ENCODE measurements at places on chromosomes 13 and 19.

DNA sequence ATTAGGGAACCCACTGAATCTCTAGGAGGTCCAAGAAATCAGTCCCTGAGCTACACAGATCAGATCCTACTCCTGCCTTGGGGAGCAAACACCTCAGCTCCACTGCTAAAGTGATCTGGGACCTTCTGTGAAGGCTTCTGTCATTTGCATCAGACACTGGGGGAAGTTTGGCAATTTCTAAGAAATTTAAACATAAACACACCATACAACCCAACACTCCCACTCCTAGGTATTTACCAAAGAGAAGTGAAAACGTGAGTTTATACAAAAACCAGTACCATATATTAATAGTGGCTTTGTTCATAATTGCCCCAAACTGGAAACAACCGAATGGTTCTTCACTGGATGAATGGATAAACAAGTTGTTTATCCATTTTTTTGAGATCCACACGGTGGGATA lies 7.3 kb upstream of the TYROBP start:
- no peak for DNase-seq

DNA sequence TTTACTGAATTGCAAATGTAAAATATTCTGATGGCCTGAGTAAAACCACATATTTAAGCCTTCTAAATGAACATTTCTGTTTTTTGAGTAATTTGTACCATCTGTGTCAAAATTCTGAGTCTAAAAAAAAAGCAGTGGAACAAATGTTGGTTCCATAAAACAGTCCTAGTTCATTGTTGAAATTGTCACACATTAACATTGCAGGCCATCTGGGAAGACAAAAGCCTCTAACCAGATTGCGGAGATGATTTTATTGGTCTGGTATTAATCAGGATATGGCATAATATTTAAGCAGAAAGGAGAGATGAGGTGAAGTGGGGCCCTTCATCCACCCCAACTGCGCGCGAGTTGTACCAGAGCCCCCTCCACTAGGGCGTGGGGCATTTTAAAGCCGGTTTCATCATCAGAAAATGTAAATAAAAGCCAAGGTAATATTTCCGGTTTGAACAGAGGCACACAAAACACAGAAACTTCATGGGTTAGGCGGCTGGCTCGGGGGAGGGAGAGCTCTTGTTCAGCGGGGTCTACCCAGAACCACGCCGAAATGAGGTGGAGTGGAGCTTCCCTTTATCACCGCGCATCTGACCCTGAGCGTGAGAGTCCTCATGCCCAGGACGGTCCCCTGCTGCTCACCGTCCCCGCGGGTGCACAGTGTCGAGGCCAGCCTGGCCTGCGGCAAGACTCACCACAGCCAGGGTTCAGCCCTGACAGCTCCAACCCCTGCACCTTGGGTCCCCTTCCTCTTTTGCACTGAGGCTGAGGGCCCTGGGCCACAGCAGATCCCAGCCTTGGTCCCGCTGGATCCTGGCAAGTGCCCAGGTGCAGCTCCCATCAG lies 169.2 kb downstream of the URI1 start:
- DNase-seq: no peak

GRCh38 chr19:2523630-2524311 lies 47.8 kb downstream of the GADD45B start:
- DNase-seq: no peak

- DNase-seq: no peak
These were observed 55.4 kb upstream of the GTF2F2 start for GRCh38 chr13:45064889-45065288.

DNA sequence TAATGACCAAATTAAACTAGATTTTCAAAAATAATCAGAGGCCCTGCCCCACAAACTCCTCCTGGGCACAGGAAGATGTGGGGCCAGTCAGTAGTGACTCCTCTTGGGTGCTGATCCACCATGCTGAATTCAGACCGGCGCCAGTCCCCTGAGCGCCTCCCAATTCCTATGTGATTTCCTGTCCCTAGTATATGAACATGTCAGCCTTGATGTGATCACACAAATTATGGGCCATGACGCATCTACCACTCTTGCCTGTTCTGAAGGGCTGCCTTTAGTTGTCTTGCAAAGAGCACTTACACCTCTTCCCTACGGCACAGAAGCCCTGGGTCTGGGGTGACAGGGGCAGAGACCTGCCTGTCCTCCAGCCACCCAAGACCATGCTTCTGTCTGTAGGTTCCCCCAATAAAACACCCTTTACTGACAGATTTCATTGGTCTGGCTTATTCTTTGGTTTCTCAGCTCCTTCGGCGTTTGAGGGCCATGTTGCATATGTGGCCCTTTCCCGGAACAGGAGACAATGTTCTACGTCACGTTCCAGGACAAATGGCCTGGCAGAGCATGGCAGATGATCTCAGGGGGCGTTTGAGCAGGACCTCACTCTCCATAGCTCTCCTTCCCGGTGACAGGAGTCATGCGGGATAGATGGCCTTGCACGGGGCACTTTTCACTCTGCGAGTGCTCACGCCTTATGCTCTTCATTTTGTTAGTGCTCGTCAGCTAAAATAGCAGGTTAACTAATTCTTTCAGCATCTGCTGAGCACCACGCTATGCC lies 5.6 kb upstream of the ATP11A start:
- DNase-seq: no peak

DNA sequence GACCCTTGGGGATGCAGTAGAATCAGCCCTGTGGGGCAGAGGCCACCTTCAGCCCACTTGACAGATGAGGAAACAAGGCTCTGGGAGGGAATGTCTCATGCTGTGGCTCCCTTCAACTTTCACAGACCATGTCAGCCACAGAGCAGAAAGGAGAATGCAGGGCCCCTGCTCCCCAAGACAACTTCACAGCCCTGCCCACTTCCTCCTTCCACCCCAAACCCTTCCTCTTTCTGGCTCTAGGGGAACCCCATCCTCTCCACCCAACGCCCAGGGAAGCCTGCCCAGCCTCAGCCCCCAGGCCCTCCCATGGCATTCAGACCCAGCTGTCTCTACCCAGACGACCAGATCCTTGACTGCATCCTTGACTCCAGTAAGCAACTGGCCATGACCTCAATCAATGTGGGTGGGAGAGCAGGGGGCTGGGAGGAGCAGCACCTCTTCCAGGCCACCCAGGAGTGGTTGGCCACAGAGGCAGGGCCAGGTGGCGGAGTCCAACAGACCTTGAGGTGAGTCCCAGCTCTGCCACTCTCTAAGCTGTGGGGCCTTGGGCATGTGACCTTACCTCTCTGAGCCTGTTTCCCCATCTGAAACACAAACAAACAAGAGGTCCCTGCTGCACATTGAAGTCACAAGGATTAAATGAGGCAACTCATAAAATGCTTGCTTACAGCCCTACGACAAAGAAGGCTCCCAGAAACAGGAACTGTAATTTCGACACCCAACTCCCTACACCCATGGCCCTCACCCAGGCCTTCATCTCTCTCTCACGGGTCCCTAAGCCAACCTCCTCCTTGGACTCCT lies 15.8 kb downstream of the DEDD2 start:
- DNase-seq: peak; percentile 91

DNA sequence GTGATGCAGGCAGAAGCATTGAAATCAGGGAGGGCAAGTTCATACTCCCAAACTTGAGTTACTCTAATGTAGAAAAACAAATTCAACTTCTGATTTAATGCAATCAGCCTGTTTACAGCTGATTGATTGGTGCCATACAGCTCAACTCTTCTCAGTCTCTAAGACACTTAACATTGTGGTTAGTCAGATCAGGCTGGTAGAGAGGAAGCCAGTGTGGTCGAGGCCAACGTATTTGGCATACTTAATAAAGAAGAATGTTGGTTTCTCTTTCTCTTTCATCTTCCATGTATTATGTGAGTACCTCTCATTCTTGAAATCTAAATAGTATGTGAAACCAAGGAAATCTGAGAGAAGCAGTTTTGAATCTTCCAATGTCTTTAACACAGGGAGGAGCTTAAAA lies 255.0 kb upstream of the SLITRK1 start:
- no peak for DNase-seq

DNA sequence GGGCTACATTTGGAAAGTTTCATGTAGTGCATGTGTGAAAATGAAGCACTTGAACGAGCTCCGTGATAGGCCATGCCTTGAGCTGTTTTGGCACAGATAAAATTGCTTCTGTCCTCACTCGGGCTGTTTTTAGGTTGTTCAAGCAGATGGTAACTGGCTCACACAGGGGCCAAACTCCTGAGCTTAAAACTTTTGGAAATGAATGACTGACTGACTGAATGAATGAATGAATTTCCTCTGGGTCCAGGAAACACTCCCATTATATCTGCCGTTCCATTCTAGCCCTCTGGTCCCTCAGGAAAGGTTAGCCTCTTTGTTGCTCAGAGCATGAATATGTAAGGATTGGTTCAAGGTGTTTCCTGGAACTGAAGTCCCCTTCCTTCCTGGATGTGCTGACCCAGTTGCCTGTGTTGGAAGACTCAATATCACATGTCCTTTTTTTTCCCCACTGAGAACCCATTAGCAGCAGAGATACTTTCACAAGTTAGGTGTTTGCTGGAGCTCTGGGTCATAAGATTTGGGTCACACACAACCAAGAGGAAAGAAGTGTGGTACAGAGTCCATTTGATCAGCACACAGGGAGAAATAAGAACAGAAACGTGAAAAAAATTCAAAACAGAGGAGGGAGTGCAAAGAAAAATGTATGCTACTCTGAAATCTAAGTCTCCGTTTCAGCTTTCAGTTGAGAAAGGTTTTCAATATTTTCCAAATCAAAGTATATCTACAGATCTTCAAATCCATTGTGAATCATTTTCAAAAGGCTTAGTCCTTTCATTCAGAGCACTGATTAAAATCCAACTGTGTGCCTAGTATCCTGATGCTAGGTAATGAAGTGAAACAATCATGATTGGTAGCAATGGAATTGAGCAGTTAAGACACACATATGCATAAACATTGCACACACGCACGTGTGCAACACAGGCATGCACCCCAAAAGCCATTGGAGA lies 18.9 kb downstream of the MBNL2 start:
- no peak for DNase-seq

GRCh38 chr19:31334101-31334848 lies 15.0 kb downstream of the TSHZ3 start:
- DNase-seq: no peak

DNA sequence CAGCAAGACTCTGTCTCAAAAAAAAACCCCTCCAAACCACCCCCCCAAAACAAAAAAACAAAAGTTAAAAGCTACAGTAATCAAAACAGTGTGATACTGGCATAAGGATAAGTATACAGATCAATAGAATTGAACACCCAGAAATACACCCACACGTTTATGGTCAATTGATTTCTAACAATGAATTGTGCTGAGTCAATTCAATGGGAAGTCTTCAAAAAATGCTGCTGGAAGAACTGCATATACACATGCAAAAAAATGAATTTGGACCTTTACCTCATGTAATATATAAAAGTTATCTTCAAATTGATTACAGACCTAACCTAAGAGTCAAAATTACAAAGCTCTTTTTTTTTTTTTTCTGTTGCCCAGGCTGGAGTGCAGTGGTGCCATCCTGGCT lies 19.8 kb upstream of the NAPA start:
- DNase-seq: no peak

DNA sequence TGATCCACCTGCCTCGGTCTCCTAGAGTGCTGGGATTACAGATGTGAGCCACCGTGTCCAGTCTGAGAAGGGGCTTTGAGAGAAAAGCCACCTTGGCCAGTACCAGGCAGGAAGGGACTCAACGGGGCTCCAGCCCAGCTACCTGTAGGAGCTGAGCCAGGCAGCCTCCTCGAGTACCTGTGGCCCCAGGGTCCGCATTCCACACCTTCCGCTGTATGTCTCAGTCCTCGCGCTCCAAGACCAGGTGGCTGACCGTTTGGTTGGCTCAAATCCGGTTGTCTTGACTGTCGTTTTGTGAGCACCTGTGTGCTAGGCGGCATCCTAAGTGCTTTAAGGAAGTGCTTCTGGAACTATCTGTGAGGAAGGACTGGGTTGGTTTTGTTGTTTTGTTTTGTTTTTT lies 16.2 kb downstream of the MARK4 start:
- DNase-seq: no peak

GRCh38 chr13:74629985-74630384 lies 495.8 kb upstream of the KLF12 start:
- no peak for DNase-seq

- no peak for DNase-seq
These were observed 4.2 kb downstream of the LGALS7B start for GRCh38 chr19:38793177-38793576.

GRCh38 chr19:13070425-13071140 lies 32.1 kb downstream of the LYL1 start:
- no peak for DNase-seq

DNA sequence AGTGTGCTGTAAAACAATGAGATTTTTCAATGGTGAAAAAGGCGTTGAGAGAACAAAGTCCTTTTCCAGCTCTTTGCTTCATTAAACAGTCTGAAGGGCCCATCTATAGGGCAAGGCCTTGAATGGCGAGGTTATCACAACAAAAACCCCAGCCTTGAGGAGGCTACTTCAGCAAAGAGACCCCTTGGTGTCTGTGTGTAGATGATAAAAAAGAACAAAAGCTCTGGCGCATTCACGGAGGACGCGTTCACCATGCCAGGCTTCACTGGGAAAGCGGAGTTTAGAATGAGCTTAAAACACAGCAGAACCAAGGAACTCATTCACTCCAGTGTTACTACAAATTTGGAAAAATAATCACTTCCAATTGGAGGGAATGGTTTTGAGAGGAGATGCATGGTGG lies 530.0 kb upstream of the ARGLU1 start:
- DNase-seq: no peak
